ENCODE measurements at places on chromosomes 16 and 17.

DNA sequence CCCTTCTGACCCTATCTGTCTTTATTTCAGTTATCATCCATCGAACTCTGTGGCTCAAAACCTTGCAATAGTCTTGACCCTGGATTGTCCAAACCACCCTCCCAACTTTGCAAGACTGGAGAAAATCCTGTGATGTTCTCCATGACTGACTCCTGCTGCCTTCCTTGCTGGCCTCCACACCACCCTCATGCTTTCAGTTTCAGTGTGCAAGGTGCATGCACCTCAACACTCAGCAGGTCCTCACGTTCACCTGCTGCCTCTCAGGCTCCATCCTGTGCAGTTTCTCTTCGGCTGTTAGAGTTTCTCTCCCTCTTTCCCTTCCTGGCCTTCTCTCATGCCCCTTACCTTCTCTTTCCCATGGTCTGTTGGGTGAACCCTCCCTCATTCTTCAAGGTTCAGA lies 59.4 kb upstream of the ASIC2 start:
- no peak for DNase-seq

DNA sequence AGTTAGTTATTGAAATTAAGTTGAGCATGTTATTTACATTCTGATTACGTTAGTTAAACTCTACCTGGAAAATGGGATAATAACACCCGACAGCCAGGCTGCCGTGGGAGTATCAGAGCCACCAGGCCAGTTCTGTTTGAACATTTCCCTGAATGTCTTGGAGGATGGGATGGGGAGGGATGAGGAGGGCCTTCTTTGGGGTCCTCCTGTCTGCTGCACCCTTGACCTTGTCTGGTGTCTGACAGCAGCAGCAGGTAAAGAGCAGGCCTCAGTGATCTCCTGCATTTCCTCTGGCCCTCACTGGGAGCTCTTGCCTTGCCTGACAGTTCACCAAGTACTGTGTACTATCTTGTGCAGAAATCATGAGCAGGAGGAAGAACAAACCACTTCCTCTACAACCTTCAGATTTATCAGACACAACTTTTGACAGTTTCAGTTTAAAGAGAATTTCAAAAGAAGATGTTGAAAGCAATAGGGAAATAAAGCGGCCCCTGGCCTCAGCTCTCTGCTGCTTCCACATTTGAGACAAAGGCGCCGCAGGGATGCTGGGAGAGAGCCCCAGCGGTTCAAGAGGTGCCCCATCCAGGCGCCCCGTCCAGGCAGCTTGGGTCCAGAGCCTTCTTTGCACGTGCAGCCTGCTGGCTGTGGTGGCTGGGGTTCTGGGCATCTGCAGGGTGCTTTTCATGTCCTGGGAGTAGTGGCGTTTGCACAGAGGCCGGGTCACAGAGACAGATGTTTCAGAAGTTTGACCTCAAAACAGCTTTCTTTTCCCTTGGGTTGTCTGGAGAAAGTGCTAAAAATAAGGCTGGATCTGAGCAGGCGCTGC lies 25.3 kb downstream of the CMIP start:
- DNase-seq: no peak

DNA sequence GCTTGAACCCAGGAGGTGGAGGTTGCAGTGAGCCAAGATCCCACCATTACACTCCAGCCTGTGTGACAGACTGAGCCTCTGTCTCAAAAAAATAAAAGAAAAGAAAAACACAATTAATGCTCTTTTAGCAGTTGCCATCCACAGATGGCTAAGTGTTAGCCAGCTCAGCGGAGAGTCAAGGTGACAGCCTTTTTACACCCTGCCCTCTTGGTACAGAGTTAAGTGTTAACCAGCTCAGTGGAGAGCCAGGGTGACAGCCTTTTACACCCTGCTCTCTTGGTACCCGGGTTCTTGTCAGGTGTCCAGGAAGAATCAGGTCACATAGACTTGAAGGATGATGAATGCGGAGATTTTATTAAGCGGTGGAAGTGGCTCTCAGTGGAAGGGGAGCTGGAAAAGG lies 7.8 kb upstream of the CD300LF start:
- no peak for DNase-seq

- DNase-seq: no peak
Observed at GRCh38 chr16:14146445-14146844, 75.3 kb downstream of the MRTFB start.

DNA sequence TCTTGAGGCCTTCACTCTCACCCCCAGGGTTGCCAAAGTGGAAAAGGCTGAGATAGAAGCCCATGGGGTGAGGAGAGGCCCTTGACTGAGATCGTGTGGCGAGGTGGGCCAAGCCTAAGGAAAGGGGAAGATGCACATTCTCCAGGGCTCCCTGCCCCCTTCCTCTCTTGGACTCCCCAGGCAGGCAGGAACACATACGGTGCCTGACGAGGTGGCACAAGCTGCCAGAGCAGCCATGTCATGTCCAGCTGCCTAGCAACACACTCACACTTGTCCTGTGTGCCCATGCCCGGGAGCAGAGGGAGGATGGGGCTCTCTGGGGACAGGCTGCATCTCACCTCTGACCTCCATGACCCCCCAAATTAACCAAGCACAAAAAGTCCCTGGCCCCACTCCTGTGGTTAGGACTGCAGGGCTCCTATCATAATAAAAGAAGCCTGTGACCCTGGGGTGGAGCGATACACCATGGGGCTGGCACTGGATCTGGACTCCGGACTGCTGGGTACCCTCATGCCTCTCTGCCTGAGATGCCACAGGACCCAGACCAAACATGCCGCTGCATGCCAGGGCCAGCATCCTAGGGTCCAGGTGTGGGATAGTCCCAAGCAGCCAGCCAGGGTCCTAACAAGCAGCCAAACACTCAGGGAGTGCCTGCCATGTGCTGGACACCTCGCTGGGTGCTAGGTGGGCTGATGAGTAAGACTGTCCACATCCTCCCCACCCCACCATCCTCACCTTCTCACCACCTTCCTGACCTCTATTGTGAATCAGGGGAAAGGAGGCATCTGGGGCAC lies 2.6 kb downstream of the GIT1 start:
- DNase-seq: no peak

GRCh38 chr17:27327397-27327796 lies 33.5 kb downstream of the WSB1 start:
- no peak for DNase-seq

GRCh38 chr17:32757963-32758362 lies 119.0 kb downstream of the MYO1D start:
- DNase-seq: no peak

- no peak for DNase-seq
Observed at GRCh38 chr16:2016407-2016922, 3.1 kb upstream of the NPW start.

GRCh38 chr16:52117171-52117570 lies 429.8 kb downstream of the TOX3 start:
- DNase-seq: no peak

DNA sequence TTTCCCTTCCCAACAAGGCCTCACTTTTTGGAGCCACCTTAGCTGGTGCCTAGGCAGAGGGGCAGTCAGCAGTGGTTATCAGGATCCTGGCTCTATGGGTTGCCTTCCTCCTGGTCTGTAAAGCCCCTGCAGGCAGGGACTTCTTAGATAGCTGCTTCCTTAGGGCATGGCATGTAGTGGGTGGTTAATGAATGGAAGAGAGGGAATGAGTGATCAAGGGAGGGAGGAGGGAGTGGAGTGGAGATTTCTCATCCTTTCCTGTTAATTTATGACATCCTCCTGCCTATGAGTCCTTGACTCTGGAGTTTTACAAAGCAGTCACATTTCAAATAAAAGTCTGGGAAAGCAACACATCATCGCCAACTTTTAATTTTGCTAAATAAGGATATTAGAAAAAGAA lies 40.7 kb downstream of the SNX20 start:
- no peak for DNase-seq

- DNase-seq: no peak
Observed at GRCh38 chr16:72989579-72990551, 58.1 kb downstream of the ZFHX3 start.

- no peak for DNase-seq
Observed at GRCh38 chr17:80105762-80106161, 4.4 kb downstream of the GAA start.

GRCh38 chr16:4477966-4478365 lies 1.8 kb downstream of the HMOX2 start:
- no peak for DNase-seq

DNA sequence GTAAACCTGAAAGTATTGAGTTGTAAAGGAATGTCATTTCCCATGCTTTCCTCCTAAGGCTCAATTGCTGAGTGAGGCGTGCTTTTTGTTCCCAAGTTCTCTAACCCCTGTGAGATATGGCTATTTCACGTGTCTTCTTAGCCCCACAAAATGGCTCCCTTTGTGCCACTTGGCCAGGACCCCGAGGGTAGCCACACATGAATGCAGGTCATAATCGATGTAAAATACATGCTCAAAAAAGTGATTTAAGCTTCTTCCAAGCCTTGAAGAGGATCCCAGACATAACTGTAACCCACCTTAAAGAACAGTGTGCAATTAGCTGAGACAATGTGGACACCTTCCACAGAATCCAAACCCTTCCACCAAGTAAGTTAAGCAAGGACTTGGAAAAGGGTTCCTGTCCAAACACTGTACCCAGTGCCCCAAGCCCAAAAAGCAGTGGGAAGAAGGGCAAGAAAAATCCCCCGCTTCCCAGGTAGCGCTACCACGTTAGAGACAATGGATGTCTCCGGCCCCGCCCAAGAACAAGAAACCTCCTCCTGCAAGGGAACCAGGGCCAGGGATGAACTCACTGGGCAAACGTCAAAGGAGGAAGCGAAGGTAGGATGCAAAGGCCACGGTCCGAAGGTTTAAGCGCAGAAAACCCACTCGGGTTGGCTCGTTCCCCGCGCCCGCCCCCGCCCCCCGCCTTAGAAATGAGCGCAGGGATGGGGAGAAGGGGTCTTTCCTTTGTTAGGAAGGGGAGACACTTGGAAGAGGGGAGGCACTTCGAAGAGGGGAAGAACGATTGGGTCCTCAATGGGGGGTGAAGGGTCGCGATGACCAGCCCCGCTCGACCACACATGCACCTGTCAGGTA lies 1.2 kb downstream of the JPT1 start:
- no peak for DNase-seq

- no peak for DNase-seq
Observed at GRCh38 chr17:39598047-39598481, 9.7 kb downstream of the NEUROD2 start.

DNA sequence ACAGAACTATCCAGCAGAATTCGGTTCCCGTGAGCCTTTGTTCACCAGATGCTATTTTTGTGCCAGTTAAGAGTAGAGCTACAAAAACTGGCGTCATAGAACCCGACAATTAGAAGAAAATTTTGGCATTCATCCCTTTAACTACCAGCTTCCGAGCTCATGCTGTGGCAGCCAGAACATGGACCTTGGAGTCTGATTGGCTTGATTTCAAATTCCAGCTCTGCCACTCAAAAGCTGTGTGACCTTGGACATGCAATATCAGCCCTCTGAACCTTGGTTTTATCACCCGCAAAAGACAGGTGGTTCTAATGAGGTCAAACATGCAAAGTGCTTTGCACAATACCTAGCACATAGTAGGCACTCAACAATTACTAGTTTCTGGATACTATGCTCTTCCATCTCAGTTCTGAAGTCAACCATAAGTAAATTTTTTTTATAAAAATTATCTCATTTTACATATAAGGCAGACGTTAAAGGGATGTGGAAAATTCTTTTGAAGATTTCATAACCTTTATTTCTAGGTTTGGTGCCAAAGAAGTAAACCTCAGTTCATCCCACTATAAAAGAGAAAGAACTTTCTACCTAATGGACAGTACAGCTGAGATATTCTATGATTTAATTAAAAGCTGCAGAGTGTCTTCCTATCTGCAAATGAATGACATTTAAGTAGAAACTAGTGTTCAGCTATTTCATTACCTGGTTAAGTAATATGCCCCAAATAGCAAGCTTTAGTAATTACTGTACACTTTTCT lies 331.5 kb downstream of the HAPSTR1 start:
- DNase-seq: no peak

GRCh38 chr17:48611213-48611612 lies 396 bp upstream of the HOXB7 start:
- no peak for DNase-seq

DNA sequence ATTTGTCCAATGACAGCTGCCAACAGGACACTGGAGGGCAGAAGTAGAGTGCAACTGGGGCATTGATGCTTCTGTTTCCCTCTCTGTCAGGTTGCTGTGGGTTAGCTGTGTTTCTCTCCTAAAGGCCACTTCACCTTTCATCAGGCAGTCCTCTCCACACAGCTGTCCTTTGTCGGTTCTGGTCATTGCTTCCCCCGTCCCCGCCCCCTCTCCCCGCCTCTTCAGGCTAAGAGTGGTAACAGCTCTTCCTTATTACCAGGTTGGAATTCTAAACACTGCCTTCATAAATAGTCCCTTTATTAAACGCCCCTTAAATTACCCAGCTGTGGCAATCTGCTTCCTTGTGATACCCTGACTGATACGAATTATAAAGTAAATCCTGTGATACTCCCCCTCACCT lies 31.8 kb upstream of the NSRP1 start:
- DNase-seq: no peak

DNA sequence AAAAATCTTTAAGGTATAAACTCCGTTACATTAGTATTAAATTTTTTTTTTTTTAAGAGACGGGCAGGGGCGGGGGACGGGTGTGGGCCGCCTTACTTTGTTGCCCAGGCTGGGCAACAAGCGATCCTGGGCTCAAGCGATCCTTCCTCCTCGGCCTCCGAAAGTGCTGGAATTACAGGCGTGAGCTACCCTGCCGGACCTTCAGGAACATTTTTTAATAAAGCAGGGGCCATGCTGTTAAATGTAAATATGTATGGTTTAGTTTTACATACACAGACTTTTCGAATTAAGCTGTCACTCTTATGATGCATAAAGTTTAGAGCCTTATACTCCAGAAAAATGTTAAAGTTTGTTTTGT lies 2.4 kb downstream of the PPM1D start:
- DNase-seq: no peak

GRCh38 chr16:85449885-85450245 lies 163.3 kb upstream of the GSE1 start:
- DNase-seq: no peak

GRCh38 chr16:81817296-81817695 lies 38.2 kb downstream of the PLCG2 start:
- no peak for DNase-seq

GRCh38 chr16:47657032-47657431 lies 195.9 kb downstream of the PHKB start:
- no peak for DNase-seq

DNA sequence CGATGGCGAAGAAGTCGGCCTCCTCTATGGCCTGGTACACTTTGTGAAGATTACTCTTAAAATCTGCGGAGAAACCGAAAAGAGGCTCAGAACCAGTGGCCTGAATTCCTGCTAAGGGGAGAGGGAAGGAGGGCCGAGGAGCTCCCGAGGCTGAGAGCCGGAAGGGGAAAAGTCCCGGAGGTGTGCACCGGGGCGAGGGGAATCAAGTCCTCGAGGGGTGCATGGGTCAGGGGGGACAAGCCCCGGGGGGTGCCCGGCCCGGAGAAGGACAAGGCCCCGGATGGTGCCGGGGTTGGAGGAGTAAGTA lies 495 bp downstream of the PARN start:
- DNase-seq: no peak

- no peak for DNase-seq
Observed at GRCh38 chr17:74513987-74514631, 17.2 kb downstream of the CD300LB start.
